ENCODE measurements at places on chromosomes 4 and X. TPM values are rescaled to one million over a fixed set of nuclear protein-coding genes. Genes with fewer than 3 reads are reported as not detected.

NEUROG2 gene
- 0.14 TPM for total RNA-seq

NEIL3 gene
- 22.7 TPM for total RNA-seq

DGKQ gene
- 10.8 TPM for total RNA-seq

DNA sequence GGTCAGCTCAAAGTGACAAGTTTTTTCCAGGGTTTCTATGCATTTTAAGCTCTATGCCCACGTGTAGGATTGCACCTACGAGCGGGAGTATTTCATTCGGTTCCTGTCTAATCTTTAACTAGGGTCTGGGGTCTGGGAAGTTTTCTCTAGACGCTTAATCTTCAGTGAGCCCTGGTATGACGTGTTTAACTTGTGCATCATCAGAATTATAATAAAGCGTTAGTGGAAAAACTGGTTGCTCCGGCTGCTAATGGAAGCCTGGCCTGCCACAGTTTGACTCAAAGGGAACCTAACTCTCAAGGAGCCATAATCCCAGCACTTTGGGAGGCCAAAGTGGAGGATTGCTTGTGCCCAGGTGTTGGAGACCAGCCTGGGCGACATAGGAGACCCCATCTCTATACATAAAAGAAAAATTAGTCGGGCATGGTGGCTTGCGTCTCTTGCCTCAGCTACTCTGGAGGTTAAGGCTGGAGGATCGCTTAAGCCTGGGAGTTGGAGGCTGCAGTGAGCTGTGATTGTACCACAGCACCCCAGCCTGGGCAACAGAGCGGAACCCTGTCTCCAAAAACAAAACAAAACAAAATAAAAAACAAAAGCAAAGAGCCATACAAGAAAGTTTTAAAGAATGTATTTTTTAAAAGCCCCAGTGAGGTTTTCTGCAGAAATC lies 30.2 kb downstream of the ARSD start:
- DNase-seq = no peak

DNA sequence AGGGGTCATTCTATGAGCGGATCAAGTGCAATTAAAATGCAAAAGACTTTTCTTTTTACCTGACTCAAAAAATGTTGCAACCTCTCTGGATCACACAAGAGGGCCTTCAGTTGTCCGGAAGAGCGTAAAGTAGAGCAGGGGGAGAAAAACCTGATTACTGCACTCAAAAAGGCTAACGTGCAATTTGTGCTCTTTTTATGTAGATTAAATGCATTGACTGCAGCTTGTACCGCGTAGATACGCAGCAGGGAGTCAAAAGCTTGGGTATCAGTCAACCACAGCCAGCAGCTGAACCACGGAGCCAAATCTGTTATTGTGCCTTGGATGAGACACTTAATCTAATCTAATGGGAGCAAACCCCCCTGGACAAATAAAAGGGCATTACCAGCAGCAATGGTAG lies 107.3 kb upstream of the RAI2 start:
- no peak for DNase-seq

GRCh38 chr4:140149846-140150635 lies 3.9 kb downstream of the MAML3 start:
- DNase-seq = peak; percentile 72

- no peak for DNase-seq
Measured at GRCh38 chr4:139810710-139811109, 145.1 kb downstream of the MGST2 start.

DNA sequence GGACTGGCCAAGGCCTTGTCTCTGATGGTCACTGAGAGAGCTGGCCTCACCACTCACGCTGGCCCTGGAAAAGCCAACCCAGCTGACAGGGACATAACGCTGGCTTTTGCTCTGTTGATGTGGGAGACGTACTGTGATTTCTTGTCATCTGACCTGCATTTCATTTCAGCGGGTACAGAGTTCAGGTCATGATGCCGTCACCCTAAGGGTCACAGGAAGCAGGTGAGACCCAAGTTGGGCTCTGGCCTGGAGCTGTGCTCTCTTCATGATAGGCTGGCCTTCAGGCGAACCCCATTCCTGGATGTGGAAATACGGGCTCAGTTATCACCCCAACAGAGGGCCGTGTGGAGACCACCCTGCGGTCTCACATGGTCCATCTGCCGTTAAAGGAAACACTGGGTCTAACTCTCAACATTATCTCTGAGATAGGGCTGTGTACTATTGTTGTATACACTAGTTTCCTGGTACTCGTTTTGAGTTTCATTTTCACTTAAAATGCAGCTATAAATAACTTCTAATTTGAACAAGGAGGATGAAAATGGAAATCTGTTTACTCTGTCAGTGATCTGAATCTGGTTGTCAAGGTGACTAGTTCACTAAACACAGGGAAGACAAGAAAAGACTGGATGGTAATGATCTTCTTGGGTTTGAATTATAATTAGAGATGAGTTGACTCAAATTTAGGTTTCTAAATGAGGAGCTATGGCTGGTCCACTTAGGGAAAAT lies 89.1 kb downstream of the TBC1D9 start:
- no peak for DNase-seq

DNA sequence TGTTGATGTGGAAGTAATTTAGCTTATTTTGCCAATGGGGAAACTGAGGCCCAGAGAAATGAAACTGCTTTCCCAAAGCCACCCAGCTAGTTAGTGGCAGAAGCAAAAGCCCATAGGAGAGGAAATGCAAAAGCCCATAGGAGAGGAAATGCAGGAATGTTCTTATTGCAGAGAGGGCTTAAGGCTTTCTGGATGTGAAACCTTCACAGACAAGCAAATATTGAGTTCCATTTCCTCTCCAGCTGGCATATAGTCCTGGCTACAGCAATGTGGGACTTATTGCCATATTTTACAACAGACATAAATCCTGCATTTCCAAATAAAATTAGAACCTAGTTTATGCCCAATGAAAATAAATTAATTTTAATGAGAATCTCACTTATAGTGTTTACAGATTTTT lies 69.7 kb downstream of the TMEM154 start:
- no peak for DNase-seq

DNA sequence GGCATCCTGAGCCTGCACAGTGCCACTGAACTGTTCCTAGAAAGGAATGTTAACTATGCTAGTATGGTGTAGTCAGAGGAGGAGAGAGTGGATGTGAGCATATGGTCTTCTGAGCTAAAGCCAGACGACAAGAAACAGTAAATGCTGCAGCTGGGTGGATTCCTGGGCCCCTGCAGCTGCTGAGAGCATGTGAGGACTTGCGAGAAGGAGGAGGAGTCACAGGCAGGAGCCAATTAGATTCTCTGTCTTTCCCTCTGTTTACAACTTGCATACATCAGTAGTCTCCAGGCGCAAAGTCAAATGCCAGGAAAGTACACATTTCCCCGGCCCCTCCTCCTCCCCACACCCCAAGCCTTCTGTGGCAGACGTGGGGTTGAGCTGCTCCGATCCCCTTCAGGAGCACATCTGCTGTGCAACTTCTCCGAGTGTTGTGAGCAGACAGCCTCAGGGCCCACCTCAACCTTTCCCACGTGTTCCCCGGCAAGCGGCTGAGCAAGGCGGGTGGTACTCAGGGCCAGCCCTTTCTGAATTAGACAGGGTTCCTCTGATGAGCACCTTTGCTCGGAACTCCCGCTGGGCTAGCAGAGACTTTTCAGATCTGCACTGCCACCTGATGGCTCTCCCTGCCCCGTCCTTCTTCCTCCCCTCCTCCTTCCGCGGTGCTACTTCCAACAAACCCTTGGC lies 108.7 kb upstream of the ATP6AP2 start:
- DNase-seq = peak; percentile 62

DNA sequence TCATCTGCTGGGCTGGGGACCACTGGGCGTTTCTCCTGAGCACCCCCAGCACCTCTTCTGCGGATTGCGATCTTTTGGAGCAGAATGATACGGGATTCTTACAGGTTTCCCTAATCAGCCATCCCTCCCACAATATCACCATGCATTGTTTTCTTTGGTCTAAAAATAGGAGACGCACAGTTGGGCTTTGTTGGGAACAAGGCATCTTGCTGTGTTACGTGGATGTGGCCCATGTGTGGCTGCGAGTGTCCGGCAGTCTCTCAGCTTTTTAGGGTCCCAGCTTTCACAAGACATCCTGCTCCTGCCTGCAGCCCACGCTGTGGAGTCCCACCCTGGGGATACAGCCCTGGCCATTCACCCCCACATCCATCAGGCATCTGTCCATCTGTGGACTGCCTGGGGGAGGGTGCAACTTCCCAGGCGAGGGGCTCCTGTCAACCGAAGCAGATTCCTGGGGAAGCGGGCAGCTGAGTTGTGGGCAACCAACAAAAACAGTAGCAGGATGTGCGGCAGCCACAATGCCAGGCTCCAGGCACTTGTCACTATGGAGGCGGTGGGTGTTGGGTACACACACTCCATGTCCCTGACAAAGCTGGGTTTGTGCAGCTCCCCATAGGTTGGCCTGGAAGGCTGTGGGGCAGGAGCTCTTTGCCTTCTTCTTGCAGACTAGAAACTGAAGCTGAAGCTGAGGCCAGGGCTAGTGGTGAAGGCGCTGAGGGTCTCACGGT lies 185.5 kb upstream of the PSAPL1 start:
- DNase-seq = no peak

GRCh38 chr4:38803833-38804653 lies 548 bp downstream of the TLR1 start:
- DNase-seq = peak; percentile 68

DNA sequence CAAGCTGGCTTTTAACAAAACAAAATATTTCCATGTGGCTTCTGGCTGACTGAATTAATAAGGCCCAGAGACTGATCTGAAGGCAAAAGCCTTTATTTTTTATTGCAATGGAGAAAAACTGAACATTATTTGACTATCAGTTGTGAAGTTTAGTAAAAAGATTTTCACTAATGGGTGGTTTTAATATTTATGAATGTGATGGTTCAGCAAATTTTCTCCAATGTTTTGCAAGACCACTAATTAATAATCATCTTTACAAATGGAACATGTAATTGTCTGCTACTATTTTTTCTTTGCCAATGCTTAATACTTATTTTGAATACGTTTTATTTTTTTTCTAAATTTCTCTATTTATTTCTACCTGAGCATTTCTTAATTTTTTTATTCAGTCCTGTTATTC lies 90.6 kb downstream of the SNCA start:
- no peak for DNase-seq

DNA sequence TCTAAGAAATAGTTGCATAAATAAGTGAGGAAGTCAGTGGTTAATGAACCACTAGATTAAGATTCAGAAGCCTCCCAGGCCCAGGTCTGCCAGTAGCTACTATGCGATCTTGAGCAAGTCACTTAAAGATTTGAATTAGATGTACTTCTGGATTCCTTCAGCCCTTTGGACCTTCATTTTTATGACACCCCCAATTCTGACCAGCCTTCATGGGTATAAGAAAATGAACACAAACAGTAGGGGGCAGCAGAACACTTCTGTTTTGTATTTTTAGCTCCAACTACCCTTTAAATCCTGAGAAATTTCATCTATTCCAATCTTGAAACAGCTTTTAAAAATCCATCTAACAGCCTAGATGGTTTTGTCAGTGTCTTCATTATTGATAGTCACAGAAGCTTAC lies 19.0 kb downstream of the TMEM47 start:
- no peak for DNase-seq

DNA sequence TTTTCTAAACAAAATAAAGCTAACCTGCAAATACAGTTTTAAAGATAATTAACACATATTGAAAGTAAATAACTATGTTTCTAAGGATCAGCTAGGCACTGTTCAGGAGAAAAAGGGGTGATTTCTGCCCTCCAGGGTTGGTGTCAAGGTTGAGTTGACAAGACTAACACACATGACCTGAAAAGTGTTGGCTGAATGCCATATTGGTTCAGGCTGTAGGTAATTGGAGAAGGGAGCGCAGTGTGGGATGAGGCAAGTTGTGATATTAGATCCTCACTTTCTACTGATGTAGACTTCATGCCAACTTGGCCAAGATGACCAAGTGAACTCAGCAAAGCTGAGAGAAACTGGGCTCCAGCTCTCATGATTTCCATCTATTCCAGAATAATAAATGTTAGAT lies 42.2 kb downstream of the PPM1K start:
- no peak for DNase-seq
